Stimulated activated CD4-positive, alpha-beta T cell treated with anti-CD3 and anti-CD28 coated beads, Interleukin-4, amount 100 ng/mL, for 24 hours (primary cell): ENCODE measurements at places on chromosomes 11 and 22.

GRCh38 chr11:7449211-7449840, 36.0 kb upstream of the OLFML1 start:
- no peak for DNase-seq

DNA sequence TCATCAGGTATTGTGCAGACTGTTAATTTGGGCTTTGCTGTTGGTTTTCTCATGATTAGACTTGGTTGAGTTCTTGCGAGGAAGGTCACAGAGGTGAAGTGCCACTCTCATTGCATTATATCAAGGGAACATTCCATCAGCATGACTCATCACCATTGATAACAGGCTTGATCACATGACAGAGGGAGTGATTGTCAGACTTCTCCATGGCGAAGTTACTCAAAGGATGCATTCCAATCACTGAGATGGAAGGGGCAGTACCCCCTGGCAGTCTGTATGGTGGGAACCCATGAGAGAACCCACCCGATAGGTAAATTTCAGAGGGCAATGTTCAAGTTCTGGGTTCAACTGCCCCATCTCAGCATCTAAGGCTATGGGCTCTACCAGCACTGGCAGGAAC, 19.4 kb upstream of the P2RY2 start:
- DNase-seq, result no peak

- DNase-seq, result no peak
These were observed 35.4 kb upstream of the CRTAM start for GRCh38 chr11:122802876-122803275.

- DNase-seq, result no peak
These were observed 608 bp downstream of the NIPSNAP1 start for GRCh38 chr22:29580200-29580810.

- no peak for DNase-seq
These were observed 46.6 kb upstream of the MMP7 start for GRCh38 chr11:102577182-102577581.

GRCh38 chr11:119583585-119583984, 145.4 kb downstream of the NECTIN1 start:
- DNase-seq, result no peak

DNA sequence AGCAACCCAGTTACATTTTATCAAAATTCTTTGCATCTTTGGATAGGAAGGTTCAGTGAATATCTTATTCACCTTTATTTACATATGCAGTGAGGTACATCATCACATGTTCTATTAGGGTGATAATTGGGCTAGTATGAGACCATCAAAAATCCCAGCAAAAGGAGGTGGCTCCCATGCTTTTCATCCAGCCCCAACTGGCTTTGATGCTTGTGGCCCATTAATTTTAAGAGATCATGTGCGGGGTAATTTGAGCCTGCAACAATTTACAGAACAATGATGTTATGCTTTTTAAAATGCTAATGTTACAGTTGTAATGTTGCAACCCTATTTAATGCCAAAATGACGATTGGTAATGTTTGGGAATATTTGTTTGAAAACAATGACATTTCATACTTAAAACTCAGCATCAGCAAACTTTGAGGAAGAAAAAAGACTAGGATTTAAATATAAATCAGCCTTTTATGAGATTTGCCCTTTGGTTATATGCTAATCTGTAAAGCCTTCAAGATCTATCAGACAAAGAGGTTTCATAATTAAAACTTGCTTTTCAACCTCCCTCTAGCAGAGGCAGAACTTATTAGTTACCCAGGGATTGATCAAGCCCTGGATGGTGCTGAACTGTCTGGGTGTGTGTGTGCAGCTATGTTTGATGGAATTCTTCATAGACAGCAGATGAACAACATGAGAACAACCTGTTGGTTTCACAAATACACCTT, 183.5 kb upstream of the SORL1-AS1 start:
- DNase-seq, result no peak

DNA sequence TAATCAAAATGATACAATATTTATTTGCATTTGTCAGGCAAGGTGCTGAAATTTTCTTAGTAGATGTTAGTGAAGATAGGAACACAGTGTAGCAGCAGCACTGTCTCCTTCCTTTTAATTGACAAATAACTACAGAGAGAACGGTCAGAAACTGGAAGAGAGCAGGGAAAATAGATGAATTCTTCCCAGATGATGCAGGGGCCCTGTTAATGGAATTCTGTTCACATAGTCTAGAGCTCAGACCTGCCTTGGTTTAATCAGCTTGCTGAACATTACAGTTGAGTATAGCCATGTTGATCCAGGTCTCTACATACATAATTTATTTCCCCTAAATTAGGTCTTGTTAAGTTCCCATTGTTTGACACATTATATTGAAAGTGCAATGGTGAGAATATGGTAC, 127.4 kb downstream of the SLC17A6 start:
- DNase-seq, result no peak

DNA sequence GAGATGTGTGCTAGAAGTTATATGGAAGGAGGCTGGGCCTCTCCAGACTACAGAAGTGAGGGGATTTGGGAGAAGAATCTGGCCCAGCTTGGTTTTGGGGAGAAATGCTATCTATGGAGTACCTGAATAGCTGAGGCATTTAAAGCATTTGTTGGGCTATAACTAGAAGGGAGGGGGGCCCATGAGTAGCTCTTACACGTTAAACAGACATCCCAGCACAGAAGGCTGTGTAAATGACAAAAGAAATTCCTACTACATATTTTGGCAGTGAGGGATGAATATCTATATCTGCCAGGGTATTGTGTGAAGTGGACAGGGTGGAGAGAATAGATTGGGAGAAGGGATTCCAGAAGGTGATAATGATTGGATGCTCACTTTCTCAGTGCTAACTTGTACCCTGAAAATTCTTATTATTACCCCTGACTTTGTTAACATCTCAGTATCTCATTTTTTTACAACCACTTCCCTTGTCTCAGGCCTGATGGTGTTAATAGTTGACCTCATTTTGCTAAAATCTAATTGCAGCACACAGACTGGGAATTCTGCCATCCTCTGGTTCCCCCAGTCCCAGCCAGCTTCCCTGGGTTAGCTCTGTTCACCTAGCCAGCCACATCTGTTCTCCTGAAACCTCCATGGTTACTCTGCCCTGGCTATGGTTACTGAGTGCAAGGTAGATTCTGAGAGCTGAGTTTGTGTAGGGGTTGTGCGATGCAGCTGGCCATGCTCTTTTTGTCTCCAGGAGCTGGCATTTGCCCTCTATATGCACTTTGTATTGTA, 28.8 kb upstream of the RRM1 start:
- no peak for DNase-seq

DNA sequence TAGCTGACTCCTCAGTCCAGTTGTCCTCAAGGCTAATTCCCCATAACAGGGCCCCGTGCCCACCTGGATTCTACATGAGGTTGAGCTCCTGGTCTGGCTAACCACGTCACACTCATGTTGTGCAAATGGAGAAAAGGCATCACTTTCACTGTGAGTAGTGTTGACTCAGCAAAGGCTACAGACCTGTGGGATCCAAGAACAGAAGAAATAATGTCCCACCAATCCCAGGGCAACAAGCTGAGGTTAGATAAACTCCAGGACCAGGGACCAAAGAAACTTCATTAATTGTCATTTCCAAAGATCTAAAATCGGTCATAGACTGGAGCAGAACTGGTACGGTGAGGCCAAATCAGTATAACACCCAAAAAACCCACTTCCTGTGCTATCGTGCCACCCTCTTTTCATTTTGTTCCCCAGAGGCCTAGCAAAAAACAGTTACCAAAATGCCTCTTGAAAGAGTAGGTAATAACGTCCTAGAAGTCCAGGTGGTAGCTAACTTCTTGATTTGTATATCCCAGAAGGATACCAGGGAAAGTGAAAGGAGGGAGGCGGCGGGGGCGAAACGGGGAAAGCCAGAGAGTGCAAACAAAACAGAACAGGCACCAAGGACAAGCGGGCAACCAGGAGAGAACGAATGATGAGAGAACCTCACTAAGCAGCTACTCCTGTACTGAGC, 1.4 kb downstream of the PCSK7 start:
- DNase-seq, result peak; percentile 70

GRCh38 chr11:72727521-72727920, 24.7 kb downstream of the ARAP1 start:
- DNase-seq, result no peak

DNA sequence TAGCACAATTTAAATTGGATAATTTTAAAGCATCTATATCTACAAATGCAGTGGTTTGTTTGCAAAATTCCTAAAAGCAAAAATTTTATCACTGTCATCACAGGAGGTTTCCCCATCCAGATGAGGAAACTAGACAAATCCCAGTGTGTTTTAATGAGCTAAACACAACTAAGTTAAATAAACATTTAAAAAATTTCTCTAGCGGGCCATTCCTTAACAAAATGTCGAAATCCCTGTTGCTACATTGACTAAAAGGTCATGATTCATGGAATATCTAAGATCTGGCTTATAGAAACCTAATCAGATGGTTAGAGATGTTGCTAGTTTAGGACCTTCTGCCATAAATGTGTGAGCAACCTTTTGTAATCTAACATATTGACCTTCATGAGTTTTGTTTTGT, 107.3 kb upstream of the BDNF start:
- no peak for DNase-seq

- DNase-seq, result no peak
These were observed 7.7 kb upstream of the PRRG4 start for GRCh38 chr11:32821917-32822560.

DNA sequence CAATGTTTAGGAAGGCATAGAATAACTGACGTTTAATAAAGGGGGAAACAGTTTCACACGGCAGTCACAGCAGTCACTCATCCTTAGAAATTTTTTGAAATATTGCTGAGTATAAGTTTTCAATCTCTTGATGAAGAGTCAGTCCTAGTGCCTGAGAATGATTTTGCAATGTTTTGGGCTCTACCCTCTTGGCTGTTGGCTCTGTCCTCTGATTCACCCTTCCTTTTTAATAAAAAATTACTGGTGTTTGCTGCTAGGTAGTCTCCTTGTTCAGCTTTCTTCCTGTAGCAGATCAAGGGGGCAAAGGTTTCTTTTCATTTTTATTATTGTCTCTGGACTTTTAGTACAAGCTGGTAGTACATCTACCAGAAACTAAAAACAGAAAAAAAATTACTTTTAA, 194.3 kb upstream of the ANO3 start:
- no peak for DNase-seq

DNA sequence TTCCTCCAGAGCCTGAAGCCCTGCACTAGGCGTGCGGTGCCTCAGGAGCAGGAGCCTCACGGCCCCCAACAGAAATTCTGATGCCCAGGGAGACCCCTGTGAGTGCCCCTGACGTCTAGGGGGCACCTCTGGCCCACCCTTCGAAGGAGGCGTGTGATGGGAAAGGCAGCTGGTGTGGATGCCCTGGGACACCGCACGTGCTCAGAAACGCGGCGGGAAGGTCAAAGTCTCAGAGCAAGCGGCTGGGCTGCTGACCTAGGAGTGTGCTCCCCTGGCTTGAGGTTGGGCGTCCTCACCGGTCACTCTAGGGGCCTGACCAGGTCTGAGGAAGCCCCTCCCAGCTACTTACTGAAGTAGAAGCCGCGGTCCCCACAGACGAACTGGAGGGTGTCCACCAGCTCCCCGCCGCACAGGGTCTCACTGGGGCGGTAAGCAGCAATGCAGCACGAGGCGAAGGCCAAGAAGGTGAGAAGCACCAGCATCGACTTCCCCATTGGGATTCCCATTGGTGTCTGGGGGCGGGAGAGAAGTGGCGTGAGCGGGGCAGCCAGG, 4.1 kb downstream of the IGF2 start:
- DNase-seq, result no peak

DNA sequence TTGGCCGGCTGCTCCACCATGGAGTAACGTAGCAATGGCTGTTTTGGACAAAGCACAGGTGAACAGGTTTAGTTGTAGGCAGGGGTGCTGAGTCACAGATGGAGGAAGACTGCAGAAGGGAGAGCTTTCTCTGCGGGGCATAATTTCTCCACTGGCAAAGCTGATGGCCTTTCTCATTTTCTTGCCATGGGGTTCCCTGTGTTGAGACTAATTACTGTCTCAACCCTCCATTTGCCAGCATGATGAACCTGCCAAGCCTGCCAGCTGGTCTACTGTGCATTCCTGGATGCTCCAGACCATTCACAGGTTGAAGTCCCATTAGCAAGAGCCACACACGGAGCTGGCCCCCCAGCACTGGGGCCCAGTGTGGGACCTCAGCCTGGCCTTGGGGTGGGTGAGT, 202.4 kb downstream of the BARX2 start:
- DNase-seq, result no peak

GRCh38 chr11:14376920-14377319, 17.9 kb upstream of the RRAS2 start:
- no peak for DNase-seq

DNA sequence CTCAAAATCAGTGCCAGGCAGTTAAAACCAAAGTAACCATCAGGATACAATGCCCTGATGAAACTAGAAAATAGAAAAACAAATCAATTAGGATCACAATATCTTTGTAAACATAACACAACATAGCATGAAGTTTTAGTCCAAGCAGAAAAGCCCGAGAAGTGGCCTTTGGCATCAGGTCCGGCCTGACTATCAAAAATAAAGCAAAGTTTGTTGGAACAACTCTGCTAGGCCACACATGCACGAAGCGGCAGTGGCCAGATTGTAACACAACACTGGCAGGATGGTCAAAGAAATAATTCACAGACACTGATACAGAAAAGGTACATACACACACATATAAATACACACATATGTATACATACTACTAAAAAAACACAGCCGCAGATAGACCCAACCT, 26.9 kb downstream of the CDON start:
- DNase-seq, result no peak

DNA sequence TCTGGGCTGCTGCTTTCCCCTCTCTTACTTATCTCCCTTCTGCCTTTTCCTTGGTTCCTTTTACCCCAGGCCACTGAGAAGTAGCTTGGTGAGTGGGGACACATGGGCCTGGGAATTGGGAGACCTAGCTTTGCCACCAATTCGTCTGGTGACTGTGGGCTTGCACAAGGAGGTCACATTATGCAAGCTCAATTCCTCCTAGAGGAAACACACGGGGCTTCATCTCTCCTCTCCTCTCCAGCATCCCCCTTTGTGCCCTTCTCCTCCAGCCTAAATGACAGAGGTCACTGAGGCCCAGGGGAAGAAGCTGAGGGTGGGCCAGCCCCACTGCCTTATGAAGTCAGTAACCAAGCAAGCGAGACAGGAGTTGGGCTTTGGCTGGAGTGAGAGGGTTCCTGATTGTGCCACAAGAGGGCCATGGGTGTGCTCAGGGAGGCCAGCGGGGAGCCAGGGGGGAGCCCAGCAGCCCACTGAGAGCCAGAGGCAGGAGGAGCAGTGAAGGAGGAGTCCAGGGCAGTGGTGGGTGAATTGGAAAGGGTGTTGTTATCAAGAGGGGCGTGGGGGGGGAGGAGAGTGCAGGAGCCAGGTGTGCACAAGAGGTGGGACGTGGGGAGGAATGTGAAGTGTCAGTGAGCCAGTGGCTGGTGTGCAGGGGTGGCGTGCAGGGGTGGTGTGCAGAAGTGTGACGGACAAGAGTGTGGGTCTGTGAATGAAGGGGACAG, 2.0 kb downstream of the CLCF1 start:
- DNase-seq, result no peak

GRCh38 chr11:47257517-47258316, at the start of gene NR1H3:
TSS of gene NR1H3 (plus strand) at chr11:47257996. CDS start at chr11:47259217, 1,221 bp downstream.
- DNase-seq, result no peak

DNA sequence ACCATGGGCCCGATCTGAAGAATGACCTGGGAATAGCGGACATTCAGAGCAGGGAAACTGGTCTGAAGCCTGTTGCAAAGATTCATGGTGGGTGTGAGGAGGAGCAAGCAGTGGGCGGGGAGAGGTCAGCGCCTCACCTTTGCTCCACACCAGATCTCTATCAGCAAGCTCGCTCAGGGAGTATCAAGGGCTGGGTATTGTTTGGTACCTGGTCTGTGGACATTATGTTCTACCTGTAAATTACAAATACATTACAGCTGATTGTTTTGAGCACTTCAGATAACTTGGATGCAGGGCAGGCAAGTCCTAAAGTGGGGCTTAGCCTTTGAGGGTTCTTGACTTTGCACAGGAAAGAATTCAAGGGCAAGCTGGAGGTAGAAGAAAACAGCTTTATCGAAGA, 10.8 kb upstream of the SEC14L4 start:
- no peak for DNase-seq
